Suppressor macrophage (primary cell): ENCODE measurements at places on chromosomes 6 and 20.
A peak's percentile ranks its signal among the peaks of the same experiment; 100 is the strongest.

DNA sequence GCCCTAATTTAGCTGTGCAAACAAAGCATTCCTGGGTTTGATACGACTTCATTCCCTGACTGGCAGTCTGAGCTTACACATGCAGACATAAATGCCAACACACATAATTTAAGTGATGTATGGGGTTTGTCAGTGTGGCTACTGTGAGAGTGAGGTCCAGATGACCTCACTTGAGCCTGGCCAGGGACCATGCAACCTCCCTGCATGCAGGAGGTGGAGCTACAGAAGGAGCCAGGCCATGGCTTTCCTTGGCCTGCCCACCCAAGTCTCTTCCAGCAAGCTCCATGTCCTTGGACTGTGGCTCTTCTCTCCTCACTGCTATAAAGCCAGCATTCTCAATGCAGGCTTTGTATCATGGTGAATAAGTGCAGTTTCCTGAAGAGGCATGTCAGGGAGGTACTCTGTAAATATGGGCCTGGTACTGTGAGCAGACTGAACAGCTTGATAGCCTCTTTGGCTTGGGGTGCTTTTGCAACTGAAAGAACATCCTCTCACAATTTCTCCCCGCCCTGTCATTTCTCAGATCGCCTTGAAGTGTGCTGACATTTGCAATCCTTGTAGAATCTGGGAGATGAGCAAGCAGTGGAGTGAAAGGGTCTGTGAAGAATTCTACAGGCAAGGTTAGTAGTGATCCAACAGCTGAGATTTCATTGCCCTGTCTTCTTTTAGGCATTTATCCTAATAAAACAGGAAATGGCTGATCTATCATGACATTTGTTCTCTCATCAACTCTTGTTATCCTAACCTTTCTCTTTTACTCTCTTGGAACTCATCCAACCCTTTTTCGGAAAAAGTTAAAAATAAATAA is 69.2 kb downstream of the MTFR2 start:
- DNase-seq: no peak

- no peak for DNase-seq
These were observed 9.0 kb downstream of the EMILIN3 start for GRCh38 chr20:41357424-41358163.

- DNase-seq: no peak
These were observed 729.8 kb downstream of the TBC1D32 start for GRCh38 chr6:120604510-120604909.

DNA sequence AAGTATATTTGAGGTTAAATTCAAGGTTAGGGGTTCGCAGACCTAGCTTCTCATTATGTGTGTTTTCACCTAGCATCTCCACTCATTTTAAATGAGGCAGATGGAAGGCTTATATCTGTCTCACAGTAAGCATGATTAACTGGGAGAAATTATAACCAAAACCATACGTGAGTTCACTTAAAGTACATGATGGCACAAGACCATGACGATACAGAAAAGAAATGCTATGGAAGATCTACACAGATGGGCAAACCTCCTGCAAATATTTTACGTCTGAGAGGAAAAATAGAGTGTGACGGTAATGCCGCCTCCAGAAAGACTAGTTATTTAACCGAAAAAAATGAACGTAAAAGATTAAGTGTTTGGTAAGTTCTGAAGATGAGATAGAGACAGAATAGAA is 337.8 kb downstream of the FARS2 start:
- DNase-seq: no peak

GRCh38 chr20:22925613-22925983 is 109.5 kb upstream of the SSTR4 start:
- no peak for DNase-seq

DNA sequence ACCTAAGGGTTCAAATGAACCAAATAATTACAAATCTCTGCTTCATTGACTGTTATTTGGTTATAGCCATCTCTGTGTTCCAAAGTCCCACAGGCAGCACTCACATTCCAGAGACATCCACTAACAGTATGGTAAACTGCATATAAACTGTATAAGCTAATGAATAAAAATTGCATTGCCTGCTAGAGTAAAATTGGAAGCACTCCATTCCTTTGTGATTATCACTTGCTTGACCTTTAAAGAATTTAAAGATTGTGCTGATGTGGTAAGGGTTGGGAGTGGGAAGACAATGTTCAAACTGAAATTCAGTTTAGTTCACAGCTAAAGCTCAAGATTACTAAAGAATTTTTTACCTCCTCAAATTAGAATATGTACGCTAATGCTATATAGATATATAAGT is 31.0 kb upstream of the OSTM1 start:
- no peak for DNase-seq

DNA sequence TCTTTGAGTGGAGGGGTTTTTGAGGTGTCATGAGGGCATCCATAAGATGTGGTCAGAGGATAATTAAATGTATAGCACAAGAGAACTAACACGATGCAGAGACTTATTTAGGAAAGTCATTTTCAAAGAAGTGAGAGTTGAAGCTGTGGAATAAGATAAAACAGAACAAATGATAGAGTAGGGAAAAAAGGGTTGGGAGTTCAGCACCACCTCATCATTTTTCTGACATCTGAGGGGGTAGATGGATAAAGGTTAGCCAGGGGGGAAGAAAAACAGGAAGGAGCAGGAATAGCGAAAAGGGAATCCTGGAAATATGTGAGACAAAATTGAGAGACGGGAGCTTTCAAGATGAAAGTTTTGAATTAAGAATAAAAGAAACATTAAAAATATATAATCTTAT is 434.2 kb downstream of the NKAIN2 start:
- DNase-seq: no peak

DNA sequence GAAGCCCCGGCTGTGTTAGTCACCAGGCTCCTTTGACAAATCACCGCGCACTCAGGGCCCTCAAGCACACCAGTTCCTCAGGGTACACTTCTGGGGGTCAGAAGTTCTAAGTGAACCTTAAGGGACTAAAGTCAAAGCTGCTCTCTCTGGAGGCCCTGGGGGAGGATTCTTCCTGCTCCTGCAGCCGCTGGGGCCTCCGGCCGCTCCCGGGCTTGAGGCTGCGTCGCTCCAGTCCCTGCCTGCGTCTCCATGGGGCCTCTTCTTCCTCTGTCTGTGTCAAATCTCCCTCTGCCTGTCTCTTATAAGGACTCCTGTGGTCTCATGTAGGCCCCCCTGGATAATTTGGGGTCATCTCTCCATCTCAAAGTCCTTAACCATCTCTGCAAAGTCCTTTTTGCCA is 18.1 kb upstream of the GATA5 start:
- no peak for DNase-seq

- no peak for DNase-seq
These were observed 232.8 kb upstream of the MCHR2 start for GRCh38 chr6:100226811-100227210.

- no peak for DNase-seq
These were observed 6.7 kb downstream of the DNPH1 start for GRCh38 chr6:43222418-43223059.

DNA sequence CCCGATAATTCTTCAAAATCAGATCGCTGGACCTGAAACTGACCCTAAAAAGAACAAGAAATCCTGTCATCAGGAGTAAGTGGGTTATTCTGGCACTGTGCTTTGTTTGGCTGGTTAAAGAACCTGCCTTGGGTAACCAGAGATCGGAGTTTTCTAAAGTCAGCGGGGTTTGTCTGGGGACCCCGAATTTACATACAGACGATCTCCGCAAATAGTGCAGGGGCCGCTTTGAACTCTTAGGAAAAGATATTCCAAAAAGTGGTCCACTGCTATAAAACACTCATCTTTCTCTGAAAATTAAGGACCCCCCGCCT is 33.0 kb upstream of the BTN3A2 start:
- no peak for DNase-seq

GRCh38 chr6:25035512-25036435 is 100.0 kb upstream of the RIPOR2 start:
- DNase-seq: peak; percentile 70

DNA sequence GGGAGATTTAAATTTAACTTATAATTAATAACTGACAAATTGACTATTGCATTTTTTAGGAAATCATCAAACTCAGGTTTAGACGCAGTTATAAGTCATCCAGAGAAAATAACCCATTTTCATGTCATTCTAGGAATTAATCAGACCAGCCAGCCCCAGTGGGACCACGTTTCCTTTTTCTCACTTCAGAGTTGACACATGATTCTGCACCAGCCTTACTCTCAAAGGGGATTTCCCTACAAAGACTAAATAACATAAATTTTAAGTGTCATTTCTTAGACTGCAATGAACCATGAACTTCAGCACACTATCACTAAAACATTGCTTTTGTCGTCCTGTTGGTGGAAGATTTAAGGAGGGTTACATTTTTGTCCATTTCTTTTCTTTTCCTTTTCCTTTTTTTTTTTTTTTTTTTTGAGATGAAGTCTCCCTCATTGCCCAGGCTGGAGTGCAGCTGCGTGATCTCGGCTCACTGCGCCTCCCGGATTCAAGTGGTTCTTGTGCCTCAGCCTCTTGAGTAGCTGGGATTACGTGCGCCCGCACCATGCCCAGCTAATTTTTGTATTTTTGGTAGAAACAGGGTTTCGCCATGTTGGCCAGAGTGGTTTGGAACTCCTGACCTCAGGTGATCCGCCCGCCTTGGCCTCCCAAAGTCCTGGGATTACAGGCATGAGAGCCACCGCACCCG is 3.6 kb downstream of the IPCEF1 start:
- peak; percentile 57 for DNase-seq

- peak; percentile 96 for DNase-seq
These were observed 806 bp downstream of the LEMD2 start for GRCh38 chr6:33787954-33788693.

DNA sequence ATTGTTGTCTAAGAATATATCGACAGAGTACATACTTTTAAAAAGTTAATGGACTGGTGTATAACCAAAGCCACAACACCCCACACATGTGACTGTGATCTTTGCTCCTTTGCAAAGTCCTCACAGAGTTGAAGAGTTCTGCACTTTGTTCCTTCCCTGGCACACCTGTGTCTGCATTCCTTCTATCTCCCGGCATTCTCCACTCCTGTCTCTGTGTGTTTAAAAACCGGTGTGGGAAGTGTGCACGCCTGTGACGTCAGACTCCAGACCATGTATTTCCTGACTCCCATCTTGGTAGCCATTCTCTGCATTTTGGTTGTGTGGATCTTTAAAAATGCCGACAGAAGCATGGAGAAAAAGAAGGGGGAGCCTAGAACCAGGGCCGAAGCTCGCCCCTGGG is at the start of gene IYD:
TSS of gene IYD (plus strand) at position 251 of the 400 bp plus-strand sequence. CDS start at position 271, 20 bp downstream.
- no peak for DNase-seq

DNA sequence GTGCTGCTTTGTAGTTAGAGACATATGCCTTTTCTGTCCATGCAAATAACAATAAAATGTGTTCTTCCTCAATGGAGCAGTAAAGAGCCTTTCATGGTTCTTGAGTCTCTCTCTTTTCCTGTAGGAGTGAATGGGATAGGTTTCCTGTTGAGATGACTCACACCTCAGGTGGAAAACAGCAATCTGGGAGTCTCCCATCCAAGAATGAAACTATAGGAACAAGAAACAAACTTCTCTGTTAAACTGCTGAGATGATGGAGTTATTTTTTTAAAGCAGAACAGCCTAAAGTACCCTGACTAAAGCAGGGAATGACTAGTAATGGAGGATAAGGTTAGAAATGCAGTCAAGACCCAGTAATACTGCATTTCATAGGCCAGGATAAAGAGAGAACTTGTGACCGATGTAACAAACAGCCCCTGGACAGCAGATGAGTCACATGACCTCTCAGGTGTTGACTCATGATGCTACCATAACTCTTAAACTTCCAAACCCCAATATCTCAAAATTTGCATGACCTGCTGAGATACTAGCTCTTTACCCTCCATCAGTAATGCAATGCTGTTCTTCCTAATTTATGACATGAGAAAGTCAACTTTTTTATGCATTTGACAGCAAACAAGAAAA is 548.9 kb downstream of the CBLN4 start:
- DNase-seq: no peak

DNA sequence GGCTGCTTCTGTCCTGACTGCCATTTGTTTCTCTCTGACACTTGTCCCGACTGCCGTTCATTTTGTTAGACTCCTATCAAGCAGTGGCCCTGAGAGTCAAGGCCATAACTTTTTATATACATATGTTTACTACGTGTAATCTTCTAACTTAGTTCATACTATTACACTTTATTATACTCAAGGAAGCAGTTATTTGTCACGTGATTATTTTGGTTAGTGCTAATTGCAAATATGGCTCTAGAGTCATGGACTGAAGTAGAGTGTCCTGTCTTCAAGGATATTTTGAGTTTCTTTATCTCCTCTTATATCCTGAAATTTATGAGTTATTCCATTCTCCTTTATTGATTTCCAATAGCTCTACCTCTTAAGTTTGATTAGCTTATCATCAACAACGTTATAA is 294.2 kb upstream of the RNF217 start:
- DNase-seq: no peak

- no peak for DNase-seq
These were observed 151.3 kb downstream of the CDC5L start for GRCh38 chr6:44538807-44539201.

- DNase-seq: no peak
These were observed 4.5 kb downstream of the TEAD3 start for GRCh38 chr6:35492258-35492973.

DNA sequence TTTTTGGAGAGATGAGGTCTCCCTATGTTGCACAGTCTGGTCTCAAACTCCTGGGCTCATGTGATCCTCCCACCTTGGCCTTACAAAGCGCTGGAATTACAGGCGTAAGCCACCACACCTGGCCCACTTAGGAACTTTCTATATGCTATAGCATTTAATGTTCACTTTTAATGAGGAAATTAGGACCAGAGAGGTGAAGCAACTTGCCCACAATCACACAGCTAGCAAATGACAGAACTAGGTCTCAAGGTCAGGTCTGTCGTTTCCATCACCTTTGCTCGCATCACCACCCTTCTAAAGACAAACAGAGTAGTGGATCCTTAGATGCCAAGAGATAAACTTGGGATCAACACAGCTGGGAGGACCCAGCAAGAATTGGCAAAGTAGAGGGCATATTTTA is 381.7 kb downstream of the CD83 start:
- DNase-seq: no peak

- DNase-seq: no peak
These were observed 16.2 kb downstream of the GFOD1 start for GRCh38 chr6:13471184-13471583.

- DNase-seq: peak; percentile 13
These were observed 399.8 kb downstream of the BTBD9 start for GRCh38 chr6:38239719-38240451.

DNA sequence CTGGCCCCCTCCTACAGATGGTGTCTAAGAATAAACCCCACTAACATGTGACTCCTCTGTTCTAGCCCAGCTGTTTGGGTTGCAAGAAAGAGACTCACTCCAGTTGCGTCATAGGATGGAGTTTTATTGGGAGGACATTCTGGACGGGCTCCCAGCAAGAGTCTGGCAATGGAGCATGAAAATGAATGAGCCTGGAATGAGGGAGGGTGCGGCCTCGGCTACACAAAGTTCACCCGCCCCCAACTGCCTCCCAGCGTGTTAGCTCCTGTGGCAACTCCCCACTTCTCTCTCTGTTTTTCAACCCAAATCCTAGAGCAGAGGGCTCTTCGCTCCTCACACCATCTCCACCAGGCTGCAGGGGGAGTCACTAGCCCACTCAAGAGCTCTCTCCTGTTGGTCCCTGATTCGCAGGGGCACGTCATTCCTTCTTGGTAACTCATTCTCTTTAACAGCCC is 5.1 kb upstream of the ADAM33 start:
- DNase-seq: no peak

GRCh38 chr6:82270881-82271635 is 23.5 kb upstream of the IBTK start:
- DNase-seq: no peak
